ENCODE measurements at places on chromosomes 16 and 17.

- no peak for DNase-seq
These were observed 42.0 kb downstream of the AXIN2 start for GRCh38 chr17:65519462-65519861.

GRCh38 chr16:68737730-68738629, 888 bp downstream of the CDH1 start:
- DNase-seq: no peak

- peak; percentile 77 for DNase-seq
These were observed 1.4 kb upstream of the BAHCC1 start for GRCh38 chr17:81393684-81394376.

DNA sequence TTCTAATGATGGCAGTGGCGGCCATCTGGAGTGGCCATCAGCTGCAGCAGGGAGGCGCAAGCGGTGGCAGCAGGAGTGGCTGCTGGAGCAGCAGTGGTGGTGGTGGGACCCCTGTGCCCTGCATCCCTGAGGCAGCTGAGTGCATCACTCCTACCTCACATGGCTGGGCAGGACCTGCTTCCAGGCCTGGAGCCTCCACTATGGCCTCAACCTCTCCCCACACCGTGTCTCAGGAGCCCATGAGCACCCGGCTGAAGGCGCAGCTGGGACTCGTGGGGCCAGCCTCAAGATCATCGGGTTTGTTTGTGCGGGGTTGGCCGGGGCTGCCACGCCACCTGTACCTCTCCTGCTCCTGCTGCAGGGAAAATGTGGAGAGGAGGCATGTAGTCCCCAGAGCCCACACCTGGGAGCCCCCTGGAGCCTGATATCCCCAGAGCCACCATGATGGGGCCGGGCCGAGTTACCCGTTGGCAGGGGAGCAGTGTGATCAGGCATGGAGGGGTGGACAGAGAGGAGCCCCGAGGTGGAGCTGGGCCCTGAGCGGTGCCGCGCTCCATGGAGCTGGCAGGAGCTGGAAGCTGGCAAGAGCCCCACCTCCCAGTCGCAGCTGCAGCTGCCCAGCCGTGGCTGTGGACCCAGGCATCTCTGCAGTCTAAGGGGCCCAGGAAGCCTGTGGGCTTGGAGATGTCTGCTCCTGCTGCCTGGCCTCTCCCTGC, 16.7 kb downstream of the RHOT1 start:
- DNase-seq: no peak

DNA sequence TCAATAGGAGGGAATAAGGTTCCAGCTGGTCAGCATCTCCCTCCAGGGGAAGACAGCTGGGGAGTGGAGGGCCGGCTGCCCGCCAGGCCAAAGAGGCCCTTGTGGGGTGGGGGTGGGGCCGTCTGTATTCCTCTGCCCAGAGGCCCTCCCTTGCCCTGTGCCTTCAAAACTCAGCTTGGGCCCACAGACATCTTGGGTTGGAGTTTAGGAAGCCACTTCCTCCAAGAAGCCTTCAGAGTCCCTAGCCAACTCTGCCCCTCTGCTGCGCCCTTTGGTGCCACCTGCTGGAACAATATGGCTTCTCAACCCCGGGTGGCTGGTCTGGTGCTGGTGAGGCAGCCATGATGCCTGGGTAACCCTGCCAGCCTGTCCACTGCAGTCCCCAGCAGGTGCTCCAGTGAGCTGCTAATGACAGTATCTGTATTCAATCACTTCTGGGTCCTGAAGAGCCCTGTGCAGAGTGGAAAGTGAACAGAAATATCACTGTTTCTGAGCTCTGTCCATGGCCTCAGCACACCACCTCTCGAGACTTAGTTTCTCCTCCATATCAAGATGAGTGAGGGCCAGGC, 16.7 kb downstream of the HSD11B2 start:
- DNase-seq: peak; percentile 83

DNA sequence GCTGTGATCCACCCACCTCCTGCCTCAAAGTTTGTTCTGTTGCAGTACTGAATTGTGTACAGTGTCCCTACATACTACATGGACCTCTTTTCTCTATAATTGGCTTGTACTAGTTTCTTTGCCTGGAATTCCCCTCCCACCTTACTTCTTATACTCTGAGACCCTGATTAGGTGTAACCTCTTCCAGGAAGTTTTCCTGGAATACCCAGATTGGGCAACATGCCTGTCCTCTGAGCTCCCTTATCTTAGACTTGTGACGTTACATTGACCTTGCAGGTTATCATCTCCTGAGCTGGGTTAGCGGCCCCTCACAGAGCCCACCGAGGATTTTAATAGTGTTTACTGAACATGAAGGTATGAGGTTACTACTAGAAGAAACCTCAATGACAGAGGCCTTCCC, 237.0 kb downstream of the ZNF423 start:
- DNase-seq: no peak

- no peak for DNase-seq
These were observed 19.9 kb downstream of the DCAKD start for GRCh38 chr17:45031231-45032173.

GRCh38 chr16:27447301-27447700, 45.3 kb downstream of the IL21R start:
- DNase-seq: no peak

GRCh38 chr16:7839568-7839967, 506.9 kb downstream of the RBFOX1 start:
- DNase-seq: no peak

GRCh38 chr16:23700093-23700492, 12.9 kb downstream of the ERN2 start:
- DNase-seq: no peak

DNA sequence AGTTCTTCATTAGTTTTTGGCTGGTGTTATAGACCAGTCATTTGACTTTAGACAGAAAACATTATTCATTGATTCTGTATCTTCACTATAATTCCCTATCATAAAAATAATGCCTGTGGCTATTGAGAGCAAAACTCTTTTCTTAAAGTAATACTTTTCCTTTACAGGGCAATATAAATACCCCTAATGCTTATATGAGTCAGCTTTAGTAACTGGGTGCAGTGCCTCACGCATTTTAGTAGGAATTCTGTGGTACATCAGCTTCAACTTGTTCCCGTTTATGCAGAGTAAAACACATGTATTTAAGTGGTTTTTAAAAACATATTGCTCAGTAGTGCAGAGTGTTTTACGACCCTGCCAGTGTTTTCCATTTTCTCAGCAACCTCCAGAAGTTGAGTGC, 68.1 kb downstream of the SEC14L1 start:
- DNase-seq: no peak

- no peak for DNase-seq
These were observed at the start of gene HOXB3 for GRCh38 chr17:48589831-48590606. TSS of gene HOXB3 (minus strand) at chr17:48590241. CDS start at chr17:48552474, 37,767 bp downstream.

- no peak for DNase-seq
These were observed 143.7 kb downstream of the CDH8 start for GRCh38 chr16:61892531-61892930.

- DNase-seq: no peak
These were observed 14.4 kb downstream of the C17orf50 start for GRCh38 chr17:35775039-35775438.

DNA sequence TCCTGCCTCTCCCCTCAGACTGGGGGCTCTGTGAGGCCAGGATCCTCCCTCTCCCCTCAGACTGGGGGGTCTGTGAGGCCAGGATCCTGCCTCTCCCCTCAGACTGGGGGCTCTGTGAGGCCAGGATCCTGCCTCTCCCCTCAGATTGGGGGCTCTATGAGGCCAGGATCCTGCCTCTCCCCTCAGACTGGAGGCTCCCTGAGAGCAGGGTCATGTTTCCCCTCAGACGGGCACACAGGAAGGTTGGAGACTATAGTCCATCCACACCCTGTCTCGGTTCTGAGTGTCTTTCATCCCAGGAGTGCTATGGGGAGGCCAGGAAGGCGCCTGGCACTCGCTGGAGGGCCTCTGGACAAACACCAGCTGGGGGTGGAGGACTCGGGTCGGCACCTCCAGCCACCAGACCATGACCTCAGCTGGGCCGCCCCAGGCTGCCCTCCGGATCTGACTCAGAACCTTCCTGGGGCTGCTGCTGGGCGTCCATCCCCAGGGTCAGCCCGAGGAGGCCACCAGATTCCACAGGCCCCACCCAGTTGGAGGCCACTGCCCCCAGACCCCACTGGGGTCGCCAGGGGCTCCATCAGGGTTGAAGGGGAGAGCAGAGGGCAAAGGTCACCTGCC, 21.9 kb upstream of the DLX4 start:
- no peak for DNase-seq

DNA sequence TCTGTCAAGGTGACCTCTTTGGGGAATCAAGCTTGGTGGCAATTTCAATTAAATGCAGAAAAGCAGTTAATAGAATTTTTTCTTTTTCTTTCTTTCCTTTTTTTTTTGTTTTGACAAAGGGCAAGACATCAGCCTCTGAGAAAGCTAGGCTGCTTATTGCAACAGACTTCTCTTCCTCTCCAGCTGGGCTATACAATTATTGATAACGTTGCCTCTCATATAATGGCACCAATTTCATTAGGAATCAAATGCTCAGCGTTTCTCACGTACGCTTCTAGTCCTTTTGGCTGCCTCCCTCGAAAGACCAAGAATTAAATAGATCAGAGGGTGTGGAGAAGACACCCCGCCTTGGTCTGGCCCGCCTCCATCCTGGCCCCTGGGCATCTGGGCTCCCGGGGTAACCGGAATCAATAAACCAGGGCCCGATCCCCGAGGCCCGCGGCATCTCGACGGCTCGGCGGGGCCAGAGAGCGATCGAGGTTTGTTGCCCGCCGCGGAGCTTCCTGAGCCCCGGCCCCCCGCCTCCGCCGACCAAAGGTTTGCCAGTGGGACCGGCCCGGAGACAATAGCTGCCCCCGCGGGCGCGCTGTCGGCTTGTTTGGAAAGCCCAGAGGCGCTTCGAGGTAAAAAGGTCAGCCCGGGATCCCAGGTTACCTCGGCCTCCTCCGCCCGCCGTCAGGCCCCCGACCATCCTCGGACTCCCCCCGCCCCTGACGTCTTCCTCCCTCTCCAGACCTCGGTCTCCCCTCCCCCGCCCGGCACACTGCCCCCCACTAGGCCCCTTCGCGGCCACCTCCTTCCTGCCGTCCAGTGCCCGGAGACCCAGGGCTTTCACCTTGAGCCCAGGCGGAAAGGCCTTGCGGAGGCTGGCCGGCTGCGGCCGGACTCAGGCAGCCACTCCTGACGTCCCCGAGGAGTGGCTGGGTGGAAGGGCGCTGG, 3.9 kb downstream of the HOXB1 start:
- peak; percentile 60 for DNase-seq

- no peak for DNase-seq
These were observed 5.9 kb downstream of the NOB1 start for GRCh38 chr16:69748694-69749345.

GRCh38 chr17:44867841-44868240, 20.2 kb downstream of the HIGD1B start:
- DNase-seq: no peak

GRCh38 chr17:61088556-61088955, 311.1 kb upstream of the TBX2 start:
- no peak for DNase-seq

DNA sequence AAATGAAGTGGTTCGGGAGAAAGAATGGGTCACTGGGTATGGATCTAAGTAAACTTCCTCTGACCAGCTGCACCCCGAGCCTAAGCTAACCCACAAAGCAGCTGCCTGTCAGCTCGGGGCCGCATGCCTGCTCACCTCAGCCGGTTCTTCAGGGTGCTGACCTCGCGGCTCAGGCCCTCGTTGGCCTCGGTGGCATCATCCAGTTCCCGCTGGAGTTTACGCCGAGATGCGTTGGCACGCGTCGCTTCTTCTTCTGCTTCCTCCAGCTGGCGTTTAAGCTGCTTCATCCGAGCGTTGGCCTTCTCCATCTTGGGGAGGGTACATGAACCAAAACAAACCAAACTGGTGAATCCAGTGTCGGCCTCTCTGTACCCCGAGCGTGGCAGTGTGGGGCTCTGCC, 41.1 kb downstream of the NDEL1 start:
- DNase-seq: no peak

DNA sequence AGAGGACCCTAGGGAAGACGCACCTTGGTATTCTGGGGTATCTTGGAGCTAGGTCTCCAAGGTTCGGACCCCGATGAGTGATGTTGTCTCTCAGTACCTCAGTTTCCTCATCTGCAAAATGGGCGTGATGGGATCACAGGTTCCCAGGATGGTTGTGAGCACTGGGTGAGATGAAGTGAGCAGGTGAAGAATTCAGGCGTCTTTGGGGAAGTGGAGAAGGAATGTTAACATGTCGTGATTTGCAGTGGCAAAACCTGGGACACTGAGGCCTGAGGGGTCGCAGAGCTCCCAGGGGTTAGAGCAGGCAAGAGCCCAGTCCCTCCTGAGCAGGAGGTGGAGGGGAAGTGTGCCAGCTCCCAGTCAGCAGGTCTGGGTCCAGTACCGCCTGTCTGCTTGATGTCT, 215.1 kb upstream of the GSE1 start:
- DNase-seq: peak; percentile 24

DNA sequence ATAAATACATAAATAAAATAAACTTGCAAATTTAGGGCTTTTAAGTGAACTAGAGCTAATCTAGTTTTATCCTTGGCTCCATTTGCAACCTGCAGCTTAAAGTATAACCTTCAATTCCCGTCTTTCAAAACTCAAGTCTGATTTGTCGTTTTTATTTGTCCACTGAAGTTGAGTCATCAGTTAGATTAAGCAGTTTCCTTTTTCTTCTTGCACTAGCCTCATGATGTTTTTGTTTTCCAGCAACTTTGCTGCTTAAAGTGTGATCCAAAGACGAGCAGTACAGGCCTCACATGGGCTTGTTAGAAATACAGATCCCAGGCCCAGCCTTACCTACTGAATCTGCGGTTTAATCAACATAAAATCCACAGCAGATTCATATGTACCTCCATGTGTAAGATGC, 13.8 kb downstream of the ARSG start:
- DNase-seq: no peak

DNA sequence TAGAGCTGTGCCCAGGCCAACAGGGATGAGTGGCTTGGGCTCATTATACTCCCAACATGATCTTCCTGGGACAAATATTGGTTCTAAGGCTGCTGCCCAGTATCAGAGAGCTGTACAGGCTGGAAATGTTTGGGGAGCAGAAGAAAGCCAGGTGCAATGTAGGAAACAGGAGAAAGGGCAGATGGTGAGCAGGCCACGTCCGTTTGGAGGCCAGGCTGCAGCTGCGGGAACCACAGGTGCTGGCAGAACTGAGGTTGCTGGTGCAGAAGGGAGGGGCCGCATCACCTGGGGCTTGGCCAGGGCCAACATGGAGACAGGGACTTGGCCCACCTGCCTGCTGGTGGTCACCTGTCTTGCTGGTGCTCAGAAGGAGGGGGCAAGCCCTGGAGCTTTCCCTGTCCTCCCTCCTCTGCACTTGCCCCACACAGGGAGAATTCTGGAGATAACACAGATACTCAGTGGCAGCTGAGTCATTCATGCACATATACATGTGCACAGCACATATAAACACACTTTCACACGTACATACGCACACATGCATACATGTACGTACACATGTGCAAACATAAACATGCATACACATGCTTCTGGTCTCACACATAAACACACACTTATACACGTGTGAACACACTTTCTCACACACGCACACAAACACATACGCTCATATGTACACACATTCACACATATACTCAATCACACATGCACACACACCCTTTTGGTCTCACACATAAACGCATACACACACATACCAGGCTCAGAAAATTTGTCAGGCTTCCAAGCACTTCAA, 67.7 kb downstream of the WSCD1 start:
- DNase-seq: no peak

- DNase-seq: no peak
These were observed 2.3 kb downstream of the ALDH3A2 start for GRCh38 chr17:19650826-19651225.

GRCh38 chr17:38572669-38573365, 32.9 kb downstream of the SRCIN1 start:
- DNase-seq: no peak

Measured in activated effector memory CD4-positive, alpha-beta T cell treated with anti-CD3 and anti-CD28 coated beads, Interleukin-2, amount 50 U/mL, for 16 hours (primary cell).